ENCODE measurements at places on chromosomes 1 and 21.

GRCh38 chr1:90561911-90562310 lies 155.2 kb downstream of the BARHL2 start:
- DNase-seq: no peak

DNA sequence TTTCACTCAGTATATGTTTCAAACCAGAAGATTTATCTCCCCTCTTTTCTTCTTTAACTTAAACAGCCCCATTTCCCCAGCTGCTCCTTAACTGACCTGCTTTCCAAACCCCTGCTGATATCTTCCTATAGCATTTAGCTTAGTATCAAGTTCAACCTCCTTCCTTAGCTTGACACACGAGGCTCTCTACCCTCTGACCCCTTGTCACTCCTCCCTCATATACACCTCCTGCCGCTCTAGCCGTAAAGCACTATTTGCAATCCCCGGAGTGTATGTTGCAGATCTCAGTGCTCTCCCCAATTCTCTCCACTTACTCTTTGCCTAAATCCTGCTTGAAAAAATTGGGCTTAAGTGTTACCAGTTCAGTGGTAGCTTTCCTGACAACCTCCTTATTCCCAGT lies 13.7 kb upstream of the AKR1A1 start:
- DNase-seq: no peak

- DNase-seq: no peak
These were observed 142.0 kb downstream of the CLIC6 start for GRCh38 chr21:34810786-34811185.

DNA sequence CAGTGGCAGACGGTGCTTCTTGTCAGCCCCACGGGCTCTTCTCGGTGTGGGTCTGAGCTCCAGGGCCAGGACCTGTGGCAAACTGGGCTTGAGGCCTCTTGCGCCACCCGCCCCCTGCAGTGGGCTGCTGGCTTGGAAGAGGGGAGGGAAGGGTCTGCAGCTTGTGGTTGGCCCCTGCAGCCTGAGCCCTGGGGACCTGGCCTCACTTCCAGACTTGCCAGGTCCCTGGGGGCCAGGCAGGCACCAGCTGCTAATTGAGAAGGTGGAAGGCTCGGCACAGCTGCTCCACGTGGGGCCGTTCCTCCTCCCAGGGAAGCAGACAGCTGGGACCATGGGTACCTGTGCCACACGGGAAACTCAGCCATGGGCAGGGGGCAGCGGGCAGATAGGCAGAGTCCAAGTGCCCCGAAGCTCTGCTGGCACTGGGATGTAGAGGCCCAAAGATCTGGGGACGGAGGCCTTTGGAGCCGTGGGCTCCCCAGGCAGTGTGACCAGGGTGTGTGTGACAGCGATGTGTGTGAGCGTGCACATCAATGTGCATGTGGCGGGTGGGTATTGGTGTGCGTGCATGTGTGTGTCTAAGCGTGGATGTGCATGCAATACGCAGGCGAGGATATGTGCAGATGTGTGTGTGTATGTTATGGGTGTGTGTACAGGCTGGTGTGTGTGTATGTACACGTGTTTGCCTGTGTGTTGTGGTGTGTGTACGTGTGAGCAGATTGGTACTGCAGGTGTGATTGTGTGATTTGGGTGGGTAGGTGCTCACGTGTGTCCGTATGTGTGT lies 39.3 kb downstream of the TP73 start:
- no peak for DNase-seq

DNA sequence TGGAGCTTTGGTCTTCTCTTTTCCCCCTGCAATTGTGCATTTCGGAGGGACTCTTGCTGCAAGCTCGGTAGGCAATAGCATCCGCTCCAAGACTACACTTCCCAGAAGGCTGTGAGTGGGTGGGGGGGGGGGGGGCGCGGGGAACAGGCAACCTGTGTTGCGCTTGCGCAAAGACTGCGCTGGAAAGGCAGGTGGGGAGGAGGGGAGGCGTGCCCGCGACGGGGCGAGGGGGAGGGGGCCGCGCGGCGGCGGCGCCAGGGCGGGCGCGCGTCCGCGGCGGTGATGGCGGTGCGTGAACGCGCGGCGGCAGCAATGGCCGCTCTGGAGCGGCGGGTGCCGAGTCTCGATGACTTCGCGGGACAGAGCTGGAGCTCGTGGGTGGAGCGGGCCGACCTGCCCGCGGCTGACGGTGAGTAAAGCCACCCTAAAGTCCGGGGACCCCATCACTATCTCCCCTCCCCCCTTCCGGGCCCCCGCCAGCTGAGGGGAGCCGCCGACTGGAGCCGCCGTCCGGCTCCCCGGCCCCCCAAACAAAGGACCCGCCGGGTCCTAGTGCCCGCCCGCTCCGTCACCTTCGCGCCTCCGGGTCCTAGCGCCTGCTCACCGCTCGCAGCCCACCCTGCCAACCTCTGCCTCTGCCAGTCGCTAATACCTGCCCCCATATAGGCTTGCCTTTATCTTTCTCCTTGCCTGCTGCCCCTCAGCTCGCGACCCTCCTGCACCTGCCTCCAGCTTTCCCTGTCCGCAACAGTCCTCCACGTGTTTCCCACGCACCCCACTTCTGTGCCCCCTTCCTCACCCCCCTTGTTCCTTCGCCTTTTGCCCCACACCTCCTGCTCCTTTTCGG lies at the start of gene ATXN7L2:
TSS of gene ATXN7L2 (plus strand) at position 234 of the 847 bp plus-strand sequence. CDS start at position 283, 49 bp downstream.
- DNase-seq: peak; percentile 85

- no peak for DNase-seq
These were observed 264.7 kb upstream of the ZRANB2 start for GRCh38 chr1:71345491-71345890.

DNA sequence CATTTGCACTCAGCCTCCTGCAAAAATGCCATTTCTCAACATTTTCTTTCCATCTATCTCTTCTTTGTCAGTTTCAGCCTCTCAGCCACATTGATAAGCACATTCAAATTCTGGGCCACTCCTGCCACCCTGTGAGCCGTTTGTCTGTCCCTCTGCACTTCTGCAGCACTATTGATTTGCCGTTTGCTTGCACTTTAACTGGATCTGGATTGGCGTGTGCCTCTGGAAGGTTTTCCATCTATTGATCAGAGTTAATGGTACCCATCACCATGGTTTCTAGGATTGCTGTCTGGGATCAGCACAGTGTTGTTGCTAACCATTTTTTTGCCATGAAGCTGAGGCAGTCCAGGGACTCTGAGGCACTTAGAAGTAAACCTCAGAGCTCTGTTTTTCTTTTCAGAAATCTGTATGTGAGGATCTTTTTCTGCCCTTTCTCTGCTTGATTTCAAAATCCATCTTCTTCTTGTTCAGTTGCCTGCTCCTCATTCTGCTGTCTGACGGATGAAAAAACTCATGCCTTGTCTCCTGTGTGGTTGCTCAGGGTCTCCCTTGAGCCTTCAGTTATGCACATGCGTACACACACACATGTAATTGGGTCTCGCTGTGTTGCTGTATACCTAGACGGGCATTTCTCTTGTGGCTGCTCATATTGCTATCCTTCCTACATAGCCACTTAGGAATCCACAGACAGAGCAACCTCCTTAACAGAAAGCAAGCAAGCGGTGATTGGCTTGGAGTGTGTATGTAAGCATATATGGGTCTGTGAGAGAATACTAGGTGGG lies 67.9 kb downstream of the NOS1AP start:
- DNase-seq: no peak

GRCh38 chr1:116751621-116752020 lies 2.6 kb upstream of the CD2 start:
- DNase-seq: no peak

DNA sequence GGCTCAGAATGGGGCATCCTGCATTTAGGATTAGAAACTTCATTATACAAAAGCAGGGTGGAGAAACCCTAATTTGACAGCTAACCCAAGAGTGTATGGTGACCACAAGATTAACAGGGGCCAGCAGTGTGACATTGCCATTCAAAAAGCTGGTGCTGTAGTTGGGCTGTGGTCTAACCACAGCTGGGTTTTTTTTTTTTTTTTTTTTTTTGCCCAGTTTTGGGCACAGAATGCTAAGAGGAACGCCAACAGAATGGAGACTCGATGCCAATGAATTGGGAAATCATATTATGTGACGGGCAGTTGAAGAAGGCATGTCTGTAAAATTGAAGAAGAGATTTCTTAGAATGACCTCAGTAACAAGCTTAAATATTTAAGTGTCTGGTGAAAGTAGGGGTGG lies 58.4 kb downstream of the NFIA start:
- DNase-seq: no peak

DNA sequence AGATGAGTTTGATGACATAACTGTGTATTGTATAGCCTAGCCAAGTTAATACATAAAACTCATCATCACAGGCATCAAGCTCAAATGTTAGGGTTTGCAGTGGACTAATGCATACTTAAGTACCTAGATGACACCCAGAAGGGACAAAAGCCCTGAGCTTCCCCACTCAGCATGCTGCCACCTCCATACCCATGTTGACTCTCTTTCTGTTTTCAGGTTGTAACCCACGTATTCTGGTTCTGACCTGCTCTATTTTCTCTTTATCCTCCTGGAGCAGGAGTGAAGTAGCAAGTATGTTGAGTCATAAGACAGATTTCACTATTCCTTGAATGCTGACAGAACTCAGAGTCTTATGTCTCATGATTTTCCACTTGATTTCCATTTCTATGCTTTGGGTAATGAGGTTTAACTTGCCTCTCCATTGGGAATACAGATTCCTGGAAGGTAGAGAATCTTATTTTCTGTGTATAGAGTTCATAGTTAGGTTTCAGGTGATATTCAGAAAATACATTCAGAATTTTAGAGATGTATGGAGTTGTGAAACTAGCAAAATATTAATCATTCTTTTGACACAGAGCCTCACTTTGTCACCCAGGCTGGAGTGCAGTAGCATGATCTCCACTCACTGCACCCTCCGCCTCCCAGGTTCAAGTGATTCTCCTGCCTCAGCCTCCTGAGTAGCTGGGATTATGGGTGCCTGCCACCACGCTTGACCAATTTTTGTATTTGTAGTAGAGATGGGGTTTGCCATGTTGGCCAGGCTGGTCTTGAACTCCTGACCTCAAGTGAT lies 122.5 kb upstream of the KCNJ15 start:
- DNase-seq: no peak

GRCh38 chr1:196295766-196296165 lies 312.5 kb downstream of the KCNT2 start:
- DNase-seq: no peak

DNA sequence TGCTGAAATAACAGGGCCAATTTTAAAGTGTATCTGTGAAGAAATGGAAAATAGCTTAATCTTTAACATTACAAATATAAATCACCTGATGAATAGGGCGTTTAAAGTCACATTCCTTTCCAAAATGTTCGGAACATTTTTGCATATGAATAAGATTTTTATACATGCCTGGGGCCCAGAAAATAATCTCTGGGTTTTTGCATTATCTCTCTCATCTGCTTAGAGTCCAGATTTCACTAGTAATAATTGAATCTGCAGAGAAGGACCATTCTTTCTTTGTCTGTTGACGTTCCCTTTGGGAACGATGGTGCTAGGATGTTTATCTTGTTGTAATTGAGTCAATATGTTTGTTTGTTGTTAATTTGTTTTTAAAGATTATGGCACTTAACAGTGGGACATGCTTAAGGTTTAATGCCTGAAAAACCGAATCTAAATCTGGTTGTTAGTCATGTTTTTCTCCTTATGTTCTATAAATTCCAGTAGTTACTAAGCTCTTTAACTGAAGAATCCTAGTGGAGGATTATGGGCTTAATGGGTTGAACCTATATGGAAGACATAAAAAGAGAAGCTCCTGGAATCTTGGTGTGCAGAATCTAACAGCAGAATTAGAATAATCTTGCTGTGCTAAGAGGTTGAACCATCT lies 140.6 kb downstream of the VPS13D start:
- no peak for DNase-seq

GRCh38 chr1:37722181-37723071 lies 30.1 kb downstream of the CDCA8 start:
- DNase-seq: no peak

GRCh38 chr1:179187735-179188471 lies 41.6 kb downstream of the ABL2 start:
- no peak for DNase-seq

GRCh38 chr1:97918961-97919360 lies 1.9 kb downstream of the DPYD start:
- DNase-seq: no peak

DNA sequence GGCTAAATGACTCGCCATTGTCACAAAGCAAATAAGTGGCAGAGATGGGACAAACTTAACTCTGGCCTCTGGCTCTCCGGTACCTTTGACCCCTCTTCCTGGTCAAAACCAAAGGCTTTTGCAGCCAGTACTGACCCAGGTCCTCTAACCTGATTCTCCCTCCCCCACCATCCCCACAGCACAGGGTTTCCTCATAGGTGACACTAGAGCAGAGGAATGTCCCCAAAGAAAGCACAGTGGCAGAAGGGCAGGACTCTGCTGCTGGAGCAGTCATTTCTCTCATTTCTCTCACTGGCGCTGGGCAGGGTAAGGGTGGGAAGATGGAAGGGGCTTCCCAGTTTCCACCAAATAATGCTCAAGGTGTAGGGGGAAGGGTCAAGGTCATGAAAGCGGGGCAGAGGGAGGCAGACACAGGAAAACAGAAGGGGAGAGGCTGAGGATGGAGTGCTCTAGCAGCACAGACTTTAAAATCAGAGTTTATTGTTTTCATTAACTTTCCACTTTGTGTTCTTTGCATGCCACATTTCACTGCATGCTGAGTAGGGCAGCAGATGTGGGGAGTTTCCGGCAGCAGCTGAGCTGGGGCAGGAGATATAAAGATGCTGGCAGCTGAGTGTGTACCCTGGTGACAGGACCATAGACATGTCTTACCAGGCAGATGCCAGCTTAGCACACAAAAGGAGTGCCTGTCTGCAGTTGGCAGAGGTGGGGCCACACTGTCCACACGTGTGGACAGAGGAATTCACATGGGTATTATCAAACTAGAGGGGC lies 80.5 kb downstream of the FAM78B start:
- no peak for DNase-seq
